Endothelial cell (in vitro differentiated cells): ENCODE measurements at places on chromosomes 5 and 9.

GRCh38 chr5:122492675-122493074 lies 180.6 kb downstream of the SNCAIP start:
- DNase-seq = no peak

DNA sequence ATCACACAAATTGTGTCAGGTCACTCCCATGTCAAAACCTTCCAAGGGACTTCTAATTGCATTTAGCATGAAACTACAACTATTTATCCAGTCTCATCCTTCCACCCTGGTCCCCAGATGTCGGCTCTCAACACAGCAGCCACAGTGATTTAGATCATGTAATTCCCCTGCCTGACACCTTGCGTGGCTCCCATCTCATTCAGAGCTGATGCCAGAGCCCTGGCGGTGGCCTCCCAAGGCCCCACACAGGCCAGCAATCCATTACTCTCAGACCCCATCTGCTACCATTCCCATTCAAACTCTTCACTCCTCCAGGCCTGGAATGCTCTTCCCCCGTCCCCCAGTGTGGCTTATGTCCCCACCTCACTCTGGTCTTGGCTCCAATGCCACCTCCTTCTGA lies 2.4 kb downstream of the SLC35D2 start:
- no peak for DNase-seq

DNA sequence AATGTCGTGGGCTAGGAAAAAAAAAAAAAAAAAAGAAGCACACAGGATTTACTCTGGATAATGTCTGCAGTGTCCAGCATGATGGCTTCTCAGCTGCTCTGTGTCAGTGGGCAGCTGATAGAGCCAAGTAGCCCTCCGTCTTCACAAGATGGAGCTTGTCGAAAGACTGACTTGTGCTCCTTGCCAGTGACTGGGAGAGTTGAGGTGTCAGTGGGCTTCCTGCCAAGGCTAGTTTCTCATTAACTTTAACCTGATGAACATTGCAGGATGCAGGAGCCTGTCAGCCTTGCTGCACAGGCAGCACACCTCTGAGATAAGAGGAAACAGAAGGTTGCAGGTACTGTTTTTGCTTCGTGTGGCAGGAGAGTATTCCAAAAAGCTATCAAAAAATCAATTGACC lies 171.4 kb upstream of the SGCD start:
- DNase-seq = no peak

DNA sequence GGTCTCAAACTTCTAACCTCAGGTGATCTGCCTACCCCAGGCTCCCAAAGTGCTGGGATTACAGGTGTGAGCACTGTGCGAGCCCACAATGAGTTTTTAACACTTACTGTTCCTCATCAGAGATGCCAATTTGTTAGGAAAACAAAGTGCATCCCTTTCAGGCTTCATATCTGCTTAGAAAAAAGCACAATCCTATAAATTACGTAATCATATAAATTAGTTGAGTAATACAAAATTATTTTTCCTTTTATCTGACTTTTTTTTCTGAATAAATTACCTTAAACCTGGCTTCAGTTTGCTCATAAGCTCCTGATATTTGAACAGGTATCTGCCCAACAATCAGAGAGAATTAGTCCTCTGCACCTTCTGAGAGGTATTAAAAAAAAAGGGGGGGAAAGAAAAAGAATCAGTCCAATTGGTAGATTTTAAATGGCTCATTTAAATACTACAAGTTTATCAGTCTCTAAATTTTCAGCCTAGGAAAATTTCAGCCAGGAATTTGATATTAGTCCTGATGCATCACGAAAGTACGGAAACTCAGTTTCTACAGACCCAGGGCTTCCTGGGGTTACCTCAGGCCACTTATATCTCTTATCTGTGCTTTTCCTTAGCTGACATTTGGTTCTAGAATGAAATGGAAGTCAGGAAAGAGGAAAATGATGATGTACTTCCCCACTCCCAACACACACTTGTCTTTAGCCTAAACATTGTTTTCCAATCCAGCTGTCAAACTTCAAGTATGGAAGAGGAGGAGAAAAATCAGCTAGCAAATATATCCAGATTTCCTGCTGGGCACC lies 26.8 kb downstream of the ITGA1 start:
- no peak for DNase-seq

DNA sequence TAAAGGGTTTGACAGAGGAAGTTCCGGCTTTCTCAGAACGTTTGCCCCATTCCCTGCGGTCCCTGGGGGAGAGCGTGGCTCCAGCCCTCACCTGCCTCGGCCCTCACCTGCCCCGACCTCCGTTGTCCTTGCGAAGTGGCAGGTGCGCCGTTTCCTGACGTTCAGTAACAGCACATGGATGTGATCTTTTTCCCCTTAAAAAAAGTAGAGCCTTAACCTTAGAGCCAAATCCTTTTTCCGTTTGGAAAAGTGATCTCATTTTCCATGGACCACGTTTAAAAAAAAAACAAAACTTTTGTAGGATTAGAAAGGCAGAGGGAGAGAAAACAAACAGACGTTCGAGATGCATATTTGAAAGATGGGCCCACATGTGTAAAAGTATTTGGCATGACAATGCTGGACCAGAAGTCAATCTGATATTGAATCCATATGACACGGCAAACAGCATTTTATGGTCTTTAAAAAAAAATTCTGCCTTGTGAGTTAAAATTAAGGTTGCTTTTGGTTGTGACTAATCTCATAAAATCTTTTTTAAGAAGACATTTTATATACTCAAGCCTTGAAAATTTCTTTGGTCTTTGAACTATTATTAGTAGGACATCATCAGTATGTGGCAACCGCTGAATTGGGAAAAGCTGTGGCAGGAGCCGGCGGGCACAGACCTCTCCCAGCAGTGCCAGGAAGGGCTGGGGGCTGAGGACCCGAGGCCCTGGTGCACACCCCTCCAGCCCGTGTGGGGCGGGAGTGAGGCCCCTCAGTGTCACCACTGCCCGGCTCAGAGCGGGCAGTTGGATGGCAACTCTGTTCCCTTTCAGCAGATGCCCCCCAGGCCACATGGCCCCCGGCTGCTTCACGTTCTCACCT lies 42.5 kb upstream of the EXOC3 start:
- DNase-seq = no peak

- no peak for DNase-seq
Observed at GRCh38 chr9:19976226-19976625, 187.4 kb upstream of the SLC24A2 start.

DNA sequence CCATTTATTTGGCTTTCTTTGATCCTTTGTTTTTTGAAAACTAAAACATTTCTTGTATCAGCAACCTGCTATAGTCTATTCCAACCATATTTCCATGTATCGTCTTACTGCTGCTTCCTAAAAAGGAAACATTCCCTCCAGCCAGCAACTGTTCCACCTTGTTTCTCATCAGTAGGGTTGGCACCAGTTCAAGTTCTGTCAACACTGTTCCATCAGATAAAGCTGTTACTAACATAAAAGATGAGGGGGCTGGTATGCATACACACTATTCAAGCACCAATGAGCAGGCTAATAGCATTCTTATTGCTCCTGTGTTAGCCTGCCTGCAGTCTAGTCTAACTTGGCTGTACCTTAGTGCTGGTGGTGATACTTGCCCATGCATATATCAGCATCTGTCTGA lies 178.3 kb downstream of the CWC27 start:
- DNase-seq = no peak

DNA sequence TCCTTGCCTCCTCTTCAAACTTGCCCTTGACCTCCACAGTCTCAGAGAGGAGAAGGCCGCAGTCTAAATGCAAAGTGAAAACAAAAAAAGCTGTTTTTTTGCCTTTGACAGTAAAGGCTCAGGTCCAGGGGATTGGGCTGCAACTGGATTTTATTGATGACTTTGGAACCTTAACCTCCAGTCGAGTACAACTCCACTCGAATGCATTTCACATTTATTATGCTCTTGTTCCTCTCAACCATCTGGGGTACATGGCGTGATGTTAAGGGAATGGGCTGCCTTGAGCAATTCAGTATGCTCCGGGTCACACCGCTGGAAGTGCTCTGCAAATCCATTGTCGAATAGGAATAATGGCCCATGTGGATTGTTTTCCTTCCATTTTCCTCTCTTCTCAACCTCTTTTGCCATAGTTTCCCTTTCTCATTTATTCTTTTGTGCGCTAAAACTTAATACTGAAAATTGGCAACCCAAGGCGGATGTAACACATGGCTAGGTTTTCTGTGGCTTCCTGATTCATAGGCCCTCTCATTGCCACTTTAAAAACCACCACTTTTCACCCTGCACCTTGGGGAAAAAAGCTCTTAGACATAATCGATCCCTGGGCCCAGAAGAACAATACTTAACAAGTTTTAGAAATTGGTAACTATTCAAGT lies 34.3 kb downstream of the ITK start:
- no peak for DNase-seq

- DNase-seq = no peak
Observed at GRCh38 chr5:472076-472655, 29.2 kb downstream of the EXOC3 start.

DNA sequence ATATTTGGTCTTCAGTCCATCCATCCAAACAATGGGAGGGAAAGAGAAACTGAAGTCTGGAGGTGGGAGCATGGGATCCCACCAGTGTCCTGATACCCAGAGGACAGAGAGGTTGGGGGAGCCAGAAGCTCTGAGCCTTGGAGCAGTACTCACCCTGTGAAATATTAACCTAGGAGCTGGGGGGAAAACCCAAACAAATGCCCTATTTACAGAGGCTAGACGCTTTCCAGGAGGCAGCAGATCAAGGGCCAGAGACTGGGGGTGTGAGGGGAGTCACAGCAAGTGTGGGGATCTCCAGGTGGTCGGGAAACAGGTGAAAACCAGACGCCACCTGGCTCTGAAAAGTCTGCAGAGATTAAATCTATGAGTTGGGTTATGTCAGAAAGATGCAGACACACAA lies 6.2 kb downstream of the ZER1 start:
- DNase-seq = no peak

- DNase-seq = no peak
Observed at GRCh38 chr9:77661566-77662085, 13.5 kb upstream of the GNA14 start.

DNA sequence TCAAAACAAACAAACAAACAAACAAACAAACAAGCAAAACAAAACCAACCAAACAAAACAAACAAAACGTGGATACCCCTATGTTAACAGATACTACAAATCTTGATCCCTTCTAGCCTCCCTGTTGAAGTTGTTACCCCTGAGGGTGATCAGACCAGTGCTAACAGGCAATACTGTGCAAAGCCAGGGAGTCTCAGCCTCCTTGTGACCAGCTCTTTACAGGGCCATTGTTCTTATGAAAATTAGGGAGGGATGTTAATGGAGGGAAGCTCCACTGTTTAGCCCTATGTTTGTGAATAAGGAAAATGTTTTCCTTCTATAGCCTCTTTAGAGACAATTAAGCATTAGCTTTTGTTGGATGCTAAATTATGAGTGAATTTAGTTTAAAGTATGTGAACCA lies 1072.1 kb upstream of the WWC1 start:
- DNase-seq = no peak

GRCh38 chr9:76302543-76302942 lies 91.7 kb downstream of the RFK start:
- no peak for DNase-seq

DNA sequence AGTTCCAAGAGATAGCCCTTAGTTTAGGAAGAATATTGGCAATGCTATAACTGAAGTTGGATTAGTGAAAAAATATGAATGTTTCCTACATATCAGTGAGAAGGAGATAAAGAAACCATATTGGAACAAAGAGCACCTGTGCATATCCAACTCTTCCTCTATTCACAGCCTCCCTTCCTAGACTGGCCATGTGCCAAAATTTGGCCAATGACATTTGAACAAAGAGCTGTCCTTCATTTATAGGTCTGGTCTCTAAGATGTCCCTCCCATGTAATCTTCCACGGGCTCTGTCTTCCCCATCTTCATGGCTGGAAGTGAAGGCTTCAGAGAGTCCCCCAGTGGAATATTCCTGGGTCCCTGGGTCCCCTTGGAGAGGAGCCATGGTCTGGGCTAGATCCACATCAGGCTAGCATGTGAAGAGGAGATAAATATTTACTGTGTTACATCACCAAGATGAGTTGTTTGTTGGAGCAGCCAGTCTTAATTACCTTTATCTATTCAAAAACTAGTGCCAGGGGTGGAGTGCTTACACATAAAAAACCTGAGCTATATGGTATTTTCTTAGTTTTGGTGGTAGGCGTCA lies 190.0 kb upstream of the S1PR3 start:
- DNase-seq = no peak

DNA sequence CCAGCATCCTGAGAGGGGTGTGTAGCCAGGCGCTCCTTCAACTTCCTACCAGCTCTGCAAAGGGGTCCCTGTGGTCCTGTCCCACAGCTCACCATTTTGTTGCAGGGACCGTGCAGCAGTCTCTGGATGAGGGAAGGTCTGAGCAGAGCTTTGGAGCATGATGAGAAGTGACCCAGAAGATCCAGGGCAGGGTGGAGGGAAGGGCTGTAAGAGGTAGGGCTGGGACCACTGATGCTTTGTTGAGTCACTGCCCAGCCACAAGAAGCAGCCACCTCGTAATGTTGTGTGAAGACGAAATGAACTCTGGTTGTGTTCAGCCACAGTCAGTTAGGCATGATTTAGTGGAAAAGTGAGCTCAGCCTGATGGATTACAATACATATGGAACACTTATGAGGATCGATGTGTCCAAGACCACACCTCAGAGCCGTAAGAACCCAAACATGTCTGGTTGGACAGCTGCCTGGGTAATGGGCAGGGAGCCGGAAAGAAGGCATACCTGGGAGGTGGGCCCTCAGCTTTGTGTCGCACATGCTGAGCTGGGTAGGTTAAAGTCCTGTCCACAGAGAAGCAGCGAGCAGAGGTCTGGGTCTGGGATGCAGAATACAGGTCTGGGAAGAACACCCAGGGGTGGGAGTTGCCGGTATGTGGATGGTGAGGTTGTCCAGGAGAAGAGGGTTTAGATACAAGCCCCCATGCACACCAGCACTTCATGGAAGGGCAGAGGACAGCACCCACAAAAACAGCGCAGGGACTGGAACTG lies 250.1 kb downstream of the GADD45G start:
- DNase-seq = no peak

DNA sequence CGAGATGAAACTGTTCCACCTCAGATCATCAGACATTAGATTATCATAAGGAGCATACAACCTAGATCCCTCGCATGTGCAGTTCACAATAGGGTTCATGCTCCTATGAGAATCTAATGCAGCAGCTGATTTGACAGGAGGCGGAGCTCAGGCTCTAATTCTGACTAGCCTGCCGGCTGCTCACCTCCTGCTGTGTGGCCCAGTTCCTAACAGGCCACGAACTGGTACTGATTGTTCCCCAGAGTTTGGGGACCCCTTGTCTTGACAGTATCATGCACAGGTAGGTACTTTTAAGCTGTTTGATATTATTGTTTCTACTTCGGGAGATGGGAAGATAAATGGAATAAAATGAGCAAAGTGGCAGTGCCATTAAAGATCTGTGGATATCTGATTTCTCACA lies 66.9 kb downstream of the ZCCHC7 start:
- no peak for DNase-seq

- no peak for DNase-seq
Observed at GRCh38 chr9:16202914-16203728, 650.3 kb downstream of the CCDC171 start.

DNA sequence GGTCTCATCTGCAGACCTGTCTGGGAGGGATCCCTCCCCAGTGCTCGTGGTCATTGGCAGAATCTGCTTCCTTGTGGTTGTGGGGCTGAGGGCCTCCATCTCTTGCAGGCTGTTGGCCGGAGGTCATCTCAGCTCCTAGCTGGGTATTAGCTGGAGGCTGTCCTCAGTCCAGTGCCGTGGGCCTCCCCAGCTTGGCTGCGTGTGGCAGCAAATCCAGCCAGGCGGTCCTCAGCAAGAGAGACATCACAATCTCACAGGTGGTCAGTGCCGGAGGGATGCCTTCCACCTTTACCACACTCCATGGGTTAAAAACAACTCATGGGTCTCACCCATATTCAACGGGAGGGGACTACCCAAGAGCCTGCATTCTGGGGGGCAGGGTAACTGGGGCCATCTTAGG lies 155.5 kb downstream of the RXRA start:
- DNase-seq = no peak

- DNase-seq = no peak
Observed at GRCh38 chr5:31273631-31274378, 80.3 kb downstream of the CDH6 start.
